ENCODE measurements at places on chromosomes 6 and 20.

DNA sequence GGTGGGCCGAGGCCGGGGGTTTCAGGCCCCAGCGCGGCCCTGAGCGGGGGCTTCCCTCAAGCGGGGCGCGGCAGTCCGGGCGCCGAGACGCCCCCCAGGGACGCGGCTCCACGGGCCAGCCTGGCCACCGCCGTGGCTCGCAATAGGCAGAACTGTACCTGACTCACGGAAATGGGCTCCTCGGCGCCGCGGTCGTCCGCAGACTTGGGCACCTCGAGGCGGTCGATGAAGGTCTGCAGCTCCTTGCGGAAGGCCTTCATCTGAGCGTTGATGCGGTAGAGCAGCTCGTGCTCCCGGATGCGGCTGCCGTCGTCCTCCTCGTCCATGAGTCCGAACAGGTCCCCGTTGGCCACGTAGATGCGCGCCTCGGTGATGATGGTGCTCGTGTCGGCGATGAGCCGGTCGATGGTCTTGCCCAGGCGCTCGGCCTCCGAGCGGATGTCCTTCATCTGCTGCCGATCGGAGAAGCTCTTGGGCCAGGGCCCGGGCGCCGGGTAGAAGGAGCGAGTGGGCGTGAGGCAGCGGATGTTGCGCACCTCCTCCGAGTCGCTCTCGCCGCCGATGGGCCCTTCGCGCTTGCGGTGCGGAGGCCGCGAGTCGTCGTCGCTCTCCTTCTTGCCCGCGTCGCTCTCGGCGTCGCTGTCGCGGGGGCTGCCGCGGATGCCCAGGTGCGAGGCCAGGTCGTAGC is 16.1 kb upstream of the KIAA0408 start:
- no peak for DNase-seq

DNA sequence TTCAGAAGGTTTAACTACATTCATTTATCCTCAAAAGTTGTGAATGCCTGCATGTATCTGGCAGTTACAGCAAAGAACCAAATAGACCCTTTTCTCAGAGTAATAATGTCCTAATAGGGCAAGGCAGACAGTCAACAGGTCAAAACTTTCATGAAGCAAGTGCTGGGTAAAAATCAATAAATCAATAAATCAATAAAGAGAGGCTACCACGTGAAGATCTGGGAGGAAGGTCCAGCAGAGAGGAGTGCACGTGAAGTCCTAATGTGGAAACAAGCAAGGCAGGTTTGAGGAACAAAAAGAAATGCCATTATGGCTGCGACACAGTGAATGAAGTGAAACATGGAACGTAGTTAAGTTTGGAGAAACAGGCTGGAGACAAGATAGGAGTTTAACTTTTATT is 36.3 kb upstream of the C6orf118 start:
- no peak for DNase-seq

GRCh38 chr6:42443312-42444060 is 8.2 kb downstream of the TRERF1 start:
- no peak for DNase-seq

- no peak for DNase-seq
Observed at GRCh38 chr20:15235471-15236198, 898.2 kb upstream of the FLRT3 start.

- no peak for DNase-seq
Observed at GRCh38 chr6:14083751-14084150, 33.8 kb upstream of the CD83 start.

GRCh38 chr6:169867751-169868191 is 116.3 kb downstream of the ERMARD start:
- DNase-seq = no peak

DNA sequence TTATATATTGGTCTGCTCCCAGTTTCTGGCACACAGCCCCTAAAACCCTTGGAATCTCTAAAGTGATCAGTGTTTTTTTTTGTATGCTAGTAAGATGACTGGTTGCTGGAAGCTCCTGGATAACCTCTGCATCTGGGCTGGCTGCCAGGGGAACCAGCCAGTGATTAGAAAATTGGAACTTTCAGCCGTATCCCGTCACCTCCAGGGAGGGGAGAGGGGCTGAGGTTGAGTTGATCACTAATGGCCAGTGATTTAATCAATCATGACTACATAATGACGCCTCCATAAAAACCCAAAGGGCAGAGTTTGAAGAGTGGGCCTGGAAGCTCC is 48.0 kb upstream of the NOP56 start:
- DNase-seq = no peak

GRCh38 chr6:2725999-2726567 is 24.6 kb downstream of the MYLK4 start:
- DNase-seq = no peak

DNA sequence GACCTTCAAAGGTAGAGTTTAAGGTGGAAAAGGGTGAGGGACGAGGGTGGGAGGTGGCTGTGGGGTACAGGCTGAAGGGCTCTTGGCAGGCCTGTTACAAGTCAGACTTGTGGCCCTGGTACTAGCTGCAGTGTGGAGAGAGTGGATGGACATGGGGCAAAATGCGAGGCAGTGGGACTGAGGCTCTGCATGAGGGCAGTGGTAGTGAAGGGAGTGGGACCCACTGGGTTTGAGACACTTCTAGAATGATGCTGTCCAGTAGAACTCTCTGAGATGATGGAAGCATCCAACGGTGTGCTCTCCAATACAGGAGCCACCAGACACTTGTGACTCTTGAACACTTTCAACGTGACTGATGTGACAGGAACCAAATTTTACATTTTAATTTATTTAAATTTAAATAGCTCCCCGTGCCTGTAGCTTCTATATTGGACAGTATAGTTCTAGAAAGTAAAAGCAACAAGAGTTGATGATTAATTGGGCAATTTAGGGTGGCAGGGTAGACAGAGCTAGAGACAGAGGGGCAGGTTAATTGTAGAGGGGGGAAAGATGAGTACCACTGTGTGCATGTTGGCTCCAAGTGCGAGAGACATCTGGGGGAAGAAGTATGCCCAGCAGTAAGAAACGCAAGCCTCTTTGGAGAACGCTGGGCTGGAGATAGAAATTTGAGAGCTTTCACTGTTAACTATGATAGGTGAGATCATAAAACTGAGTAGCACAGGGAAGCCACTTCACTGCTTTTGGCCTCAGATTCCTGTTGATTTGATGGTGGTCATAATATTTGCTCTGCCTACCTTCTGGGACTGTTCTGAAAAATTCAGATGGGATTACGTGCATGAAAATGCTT is 77.5 kb downstream of the TXNDC5 start:
- DNase-seq = no peak
